Right ventricle myocardium superior (tissue), 1 donor: ENCODE measurements at places on chromosomes 1 and 21. TPM values are rescaled to one million over a fixed set of nuclear protein-coding genes. Genes with fewer than 3 reads are reported as not detected.

The BRDT gene
- not detected for total RNA-seq

The EXTL1 gene
- total RNA-seq = 11.9 TPM

The CCDC17 gene
- 1.0 TPM for total RNA-seq

The CDK18 gene
- total RNA-seq = 172 TPM

The MASP2 gene
- total RNA-seq = not detected
